ENCODE measurements at places on chromosomes 6 and 20.
A peak's percentile ranks its signal among the peaks of the same experiment; 100 is the strongest.

GRCh38 chr6:101396548-101397173 is 3.2 kb downstream of the GRIK2 start:
- no peak for DNase-seq

- no peak for DNase-seq
These were observed 108.6 kb downstream of the NRN1 start for GRCh38 chr6:5898102-5898501.

DNA sequence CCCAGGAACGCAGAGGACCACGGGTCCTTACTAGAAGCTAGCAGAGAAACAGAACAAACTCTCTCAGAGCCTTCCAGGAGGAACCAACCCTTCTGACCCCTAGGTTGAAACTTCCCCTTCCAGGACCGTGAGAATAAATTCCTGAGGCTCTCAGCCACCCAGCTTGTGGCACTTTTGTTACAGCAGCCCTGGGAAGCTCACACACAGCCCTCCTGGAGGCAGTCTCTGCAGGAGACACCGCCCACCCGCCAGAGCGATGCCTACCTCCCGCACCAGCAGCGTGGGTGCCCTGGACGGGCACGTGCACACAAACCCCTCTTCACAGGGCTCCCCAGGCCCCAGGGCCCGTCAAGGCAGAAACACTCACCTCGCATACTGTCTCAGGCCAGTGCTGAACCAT is 4.2 kb downstream of the RNASET2 start:
- no peak for DNase-seq

- peak; percentile 90 for DNase-seq
These were observed 432 bp downstream of the HSPA1L start for GRCh38 chr6:31814677-31815024.

All from NCI-H187 treated with DMSO at 0.1 percent for 48 hours (cell line).